ENCODE measurements at places on chromosomes 6 and 20. TPM values are rescaled to one million over a fixed set of nuclear protein-coding genes. Genes with fewer than 3 reads are reported as not detected.

- no peak for DNase-seq
Observed at GRCh38 chr6:22756365-22756764, 187.0 kb downstream of the HDGFL1 start.

DNA sequence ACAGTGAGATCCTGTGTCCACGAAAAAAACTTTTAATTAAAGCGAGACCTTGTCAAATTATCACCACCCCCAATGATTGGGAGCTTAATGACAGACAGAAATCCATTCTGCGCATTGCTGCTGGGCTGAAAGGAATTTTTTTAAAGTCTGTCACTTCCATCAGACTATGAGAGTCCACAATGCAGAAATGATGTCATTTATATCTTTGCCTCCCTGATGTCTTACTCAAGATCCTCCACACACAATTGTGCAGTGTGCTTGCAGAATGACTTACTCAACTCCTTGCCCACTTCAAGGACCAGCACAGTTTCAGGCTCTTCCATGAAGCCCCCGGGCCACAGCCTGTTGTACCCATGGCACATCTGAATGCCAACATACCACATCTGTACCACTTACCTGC lies 41.0 kb downstream of the GPLD1 start:
- DNase-seq: no peak

GRCh38 chr6:110139052-110139451 lies 40.4 kb downstream of the WASF1 start:
- DNase-seq: no peak

DNA sequence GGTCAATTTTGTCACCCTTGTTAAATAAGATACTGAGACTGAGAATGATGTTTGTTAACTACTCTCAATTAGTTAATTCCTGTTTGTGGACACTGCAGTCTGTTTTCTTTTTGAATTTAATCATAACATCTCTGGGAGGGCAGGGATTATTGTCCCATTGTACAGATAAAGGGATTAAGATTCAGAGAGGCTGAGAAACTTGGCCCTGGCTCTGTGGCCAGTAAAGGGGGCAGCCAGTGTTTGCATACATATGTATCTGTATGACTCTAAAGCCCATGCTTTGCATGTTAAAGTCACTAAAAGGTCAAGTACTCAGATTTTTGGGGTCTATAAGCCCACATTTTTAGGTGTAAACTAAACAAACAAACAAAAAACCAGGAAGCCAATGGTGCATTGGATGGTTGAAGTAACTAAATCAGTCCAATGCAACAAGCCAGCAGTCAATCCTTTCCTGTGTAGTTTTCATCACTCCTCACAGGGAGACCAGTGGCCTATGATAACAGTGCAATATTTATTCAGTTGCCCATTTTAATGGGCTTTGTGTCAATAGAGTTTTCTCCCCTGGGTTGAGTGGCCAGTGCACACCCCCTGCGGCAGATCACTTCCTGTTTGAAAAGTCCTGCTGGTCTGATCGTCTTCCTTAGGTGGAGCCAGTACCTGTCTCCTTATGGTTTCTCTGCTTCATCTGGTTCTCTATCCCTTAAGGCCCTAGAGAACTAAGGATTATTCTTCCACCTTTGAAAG lies 106.7 kb downstream of the SLX4IP start:
- no peak for DNase-seq

DNA sequence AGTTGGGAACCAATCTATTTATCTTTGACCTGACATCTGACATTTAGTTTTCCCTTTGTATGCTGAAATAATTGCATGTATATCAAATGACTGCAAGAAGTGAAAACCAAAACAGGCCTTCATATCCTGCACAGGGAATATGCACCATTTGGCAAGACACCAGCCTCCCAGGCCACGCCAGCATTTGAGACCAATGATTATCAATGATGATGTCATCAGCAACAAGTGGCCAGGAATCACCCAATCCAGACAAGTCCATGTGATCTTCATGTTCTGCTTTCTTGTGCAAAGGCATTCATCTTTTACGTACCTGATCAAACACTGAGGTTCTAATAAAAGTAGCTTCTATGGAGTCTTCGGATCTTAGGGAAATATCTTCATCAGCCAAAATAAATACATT lies 107.4 kb upstream of the TENT5A start:
- DNase-seq: no peak

Gene NKAPL
- polyA plus RNA-seq: 2.9 TPM

All from left kidney (tissue), 8 donors.